Stimulated activated CD4-positive, alpha-beta T cell treated with anti-CD3 and anti-CD28 coated beads, TNF-alpha, amount 100 ng/mL, for 4 hours (primary cell): ENCODE measurements at places on chromosomes 5 and 9.

GRCh38 chr5:57989378-57989777 is 470.5 kb downstream of the PLK2 start:
- no peak for DNase-seq

DNA sequence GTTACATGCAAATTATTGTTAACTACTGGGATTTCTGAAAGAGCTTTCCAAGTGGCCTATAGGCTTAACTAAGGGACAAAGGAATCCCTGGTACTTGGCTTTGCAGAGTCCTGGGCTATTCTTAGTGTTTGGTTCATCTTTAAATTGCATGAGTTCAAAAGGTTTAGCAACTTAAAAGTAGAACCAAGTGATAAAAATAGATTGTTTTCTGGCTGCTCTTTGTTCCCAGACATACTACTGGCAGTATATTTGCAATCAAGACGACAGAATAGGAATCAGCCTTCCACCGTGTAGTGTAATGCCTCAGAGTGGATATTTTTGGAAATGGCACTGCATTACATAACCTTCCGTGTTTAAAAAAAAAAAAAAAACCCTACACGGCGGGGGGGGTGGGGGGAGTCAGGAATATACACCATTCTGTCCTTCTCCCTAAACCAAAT is 1.0 kb downstream of the NREP start:
- DNase-seq: no peak

DNA sequence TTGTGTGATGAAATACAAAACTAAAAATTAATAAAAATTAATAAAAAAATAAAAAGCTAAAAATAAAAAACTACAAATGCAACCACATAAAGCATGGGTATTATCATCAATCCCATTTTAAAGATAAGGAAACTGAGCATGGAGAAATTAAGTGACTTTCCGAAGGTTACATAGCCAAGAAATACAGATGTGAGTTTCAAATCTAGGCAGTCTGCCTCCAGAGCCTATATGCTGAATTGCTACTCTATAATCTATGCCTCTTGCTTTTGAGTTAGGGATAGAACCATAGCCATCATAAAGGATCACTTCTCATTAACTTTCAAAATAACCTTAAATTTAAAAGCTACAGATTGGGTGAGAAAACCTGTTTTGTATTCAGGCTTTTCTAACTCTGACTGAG is 18.8 kb upstream of the ERAP2 start:
- DNase-seq: no peak

- no peak for DNase-seq
These were observed 243.7 kb downstream of the GLIS3 start for GRCh38 chr9:4056187-4056586.

DNA sequence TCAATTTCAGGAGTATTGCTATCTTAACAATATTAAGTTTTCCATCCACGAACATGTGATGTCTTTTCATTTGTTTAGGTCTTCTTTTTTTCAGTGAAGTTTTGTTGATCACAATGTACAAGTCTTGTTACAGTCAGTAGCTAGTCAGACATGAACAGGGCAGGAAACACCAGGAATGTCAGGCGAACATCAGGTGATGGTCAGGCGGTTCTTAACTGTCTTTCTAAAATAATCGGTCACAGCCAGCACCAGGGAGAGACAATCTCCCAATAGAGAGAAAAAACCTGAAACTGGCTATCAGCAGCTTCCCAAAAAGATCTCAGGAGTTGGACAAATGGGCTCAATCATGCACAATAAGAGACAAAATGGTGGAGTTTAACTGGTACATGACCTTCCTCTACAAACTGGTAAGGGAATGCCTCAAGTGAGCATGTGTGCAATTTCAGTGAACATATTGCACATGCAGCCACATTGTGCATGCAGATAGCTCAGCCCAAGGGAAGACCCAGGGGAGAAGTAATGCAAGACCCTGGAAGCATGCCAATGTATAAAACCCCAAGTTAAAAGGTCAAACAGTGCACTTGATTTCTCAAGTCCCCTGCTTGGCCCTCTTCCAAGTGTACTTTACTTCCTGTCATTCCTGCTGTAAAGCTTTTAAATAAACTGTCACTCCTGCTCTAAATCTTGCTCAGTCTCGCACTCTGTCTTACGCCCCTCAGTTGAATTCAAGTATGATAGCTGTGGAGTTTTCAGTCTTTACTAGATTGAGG is 176.1 kb upstream of the RASEF start:
- no peak for DNase-seq

GRCh38 chr5:1468247-1468612 is 23.0 kb upstream of the SLC6A3 start:
- no peak for DNase-seq

- no peak for DNase-seq
These were observed 2.2 kb upstream of the NPR3 start for GRCh38 chr5:32708949-32709348.

GRCh38 chr5:173338380-173339015 is 10.3 kb upstream of the STC2 start:
- no peak for DNase-seq

GRCh38 chr5:153745778-153746395 is 255.4 kb downstream of the GRIA1 start:
- DNase-seq: no peak

DNA sequence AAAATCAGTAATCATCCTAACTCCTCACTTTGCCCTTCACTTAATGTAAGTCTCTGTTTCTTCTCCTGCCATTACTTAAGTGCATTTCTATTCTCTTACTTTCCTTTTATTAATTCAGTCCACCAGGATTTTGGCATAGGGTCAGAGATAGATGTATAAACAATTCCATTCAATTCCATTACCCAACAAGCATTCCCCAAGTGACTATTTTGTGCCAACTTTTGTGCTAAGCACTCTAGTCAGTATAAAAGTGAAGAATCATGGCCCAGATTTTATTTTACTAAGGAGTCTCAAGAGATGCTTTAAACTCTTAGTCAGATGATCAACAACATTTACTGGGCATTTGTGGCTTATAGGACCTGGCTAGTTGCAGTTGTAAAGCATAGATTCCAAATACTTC is 159.3 kb downstream of the DMAC1 start:
- no peak for DNase-seq

GRCh38 chr5:19498852-19499251 is 489.1 kb downstream of the CDH18 start:
- no peak for DNase-seq
